Stomach (tissue), 19 donors: ENCODE measurements at places on chromosomes 12 and 14. TPM values are rescaled to one million over a fixed set of nuclear protein-coding genes. Genes with fewer than 3 reads are reported as not detected.

ARHGAP9 gene
- total RNA-seq: 5.0 TPM

GLIPR1 gene
- total RNA-seq: 6.8 TPM

C14orf132 gene
- 22.8 TPM for total RNA-seq

IRF2BPL gene
- 28.4 TPM for total RNA-seq

LYZ gene
- total RNA-seq: 2,662 TPM

SMCO3 gene
- total RNA-seq: not detected

DCP1B gene
- total RNA-seq: 43.2 TPM

LRRC43 gene
- total RNA-seq: not detected

THTPA gene
- total RNA-seq: 10.5 TPM

FAM186B gene
- 0.29 TPM for total RNA-seq

KRT72 gene
- not detected for total RNA-seq

TDP1 gene
- total RNA-seq: 26.8 TPM

PDE3A gene
- total RNA-seq: 47.3 TPM

KRT78 gene
- total RNA-seq: not detected

GYS2 gene
- not detected for total RNA-seq

GRCh38 chr12:49954863-49955830 is 4.6 kb downstream of the AQP2 start:
- H3K4me3 ChIP-seq: no peak overlapping the region
- H3K27ac ChIP-seq: no peak overlapping the region
- no peaks in the 10 kb centered on the region for H3K36me3 ChIP-seq
- peak; percentile 49 for DNase-seq
- H3K27me3 ChIP-seq: peaks cover 21% of the 10 kb centered on the region

DNA sequence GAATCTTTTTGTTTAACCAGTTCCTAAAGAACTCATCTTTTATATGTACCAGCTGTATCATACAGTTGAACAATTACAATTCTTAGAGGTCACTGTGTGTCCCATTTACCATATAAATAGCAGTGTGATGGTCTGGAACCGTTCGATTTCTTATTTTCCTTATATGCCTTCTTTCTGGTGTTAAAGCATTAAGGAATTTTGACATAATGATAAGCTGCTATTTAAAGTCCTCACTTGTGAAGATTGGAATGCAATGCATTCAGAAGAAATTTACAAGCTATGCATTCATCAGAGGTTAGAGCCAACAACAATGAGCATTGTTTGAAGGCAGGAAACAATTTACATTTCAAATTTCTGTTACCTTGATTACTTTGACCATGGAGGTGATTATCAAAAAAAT is 80.0 kb upstream of the PRICKLE1 start:
- no peak overlapping the region for H3K27ac ChIP-seq
- H3K27me3 ChIP-seq: no peaks in the 10 kb centered on the region
- H3K4me3 ChIP-seq: no peak overlapping the region
- no peak for DNase-seq
- no peaks in the 10 kb centered on the region for H3K36me3 ChIP-seq

DNA sequence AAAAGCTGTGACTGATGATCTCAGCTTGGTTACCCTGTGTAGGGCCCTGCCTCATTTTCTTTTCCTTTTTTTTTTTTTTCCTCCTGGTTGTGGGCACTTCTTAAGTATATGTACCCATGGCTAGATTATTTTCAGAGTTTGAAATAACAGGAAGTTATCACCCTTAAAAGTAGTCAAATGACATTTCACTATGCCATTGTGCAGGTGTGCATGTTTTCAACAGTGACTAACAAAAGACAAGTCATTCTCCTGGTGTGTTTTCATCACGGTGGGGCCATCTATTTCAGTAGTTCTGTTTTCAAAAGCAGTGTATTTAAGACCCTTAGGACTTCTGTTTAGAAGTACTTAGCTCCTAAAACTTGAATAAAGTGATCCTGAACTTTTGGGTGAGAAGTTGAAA is 15.0 kb downstream of the GABARAPL1 start:
- no peak overlapping the region for H3K27ac ChIP-seq
- no peak overlapping the region for H3K4me3 ChIP-seq
- no peaks in the 10 kb centered on the region for H3K27me3 ChIP-seq
- H3K36me3 ChIP-seq: peaks cover 22% of the 10 kb centered on the region
- H3K4me1 ChIP-seq: no peaks in the 10 kb centered on the region
- DNase-seq: no peak

GRCh38 chr14:53999061-53999488 is 42.5 kb upstream of the BMP4 start:
- no peaks in the 10 kb centered on the region for H3K27me3 ChIP-seq
- peak; percentile 11 for DNase-seq
- H3K36me3 ChIP-seq: no peaks in the 10 kb centered on the region
- no peak overlapping the region for H3K4me3 ChIP-seq
- no peaks in the 10 kb centered on the region for H3K4me1 ChIP-seq

- no peak for DNase-seq
- H3K4me3 ChIP-seq: no peak overlapping the region
- peaks cover 43% of the 10 kb centered on the region for H3K36me3 ChIP-seq
- no peak overlapping the region for H3K27ac ChIP-seq
These were observed 24.7 kb upstream of the CSRNP2 start for GRCh38 chr12:51108136-51108535.

DNA sequence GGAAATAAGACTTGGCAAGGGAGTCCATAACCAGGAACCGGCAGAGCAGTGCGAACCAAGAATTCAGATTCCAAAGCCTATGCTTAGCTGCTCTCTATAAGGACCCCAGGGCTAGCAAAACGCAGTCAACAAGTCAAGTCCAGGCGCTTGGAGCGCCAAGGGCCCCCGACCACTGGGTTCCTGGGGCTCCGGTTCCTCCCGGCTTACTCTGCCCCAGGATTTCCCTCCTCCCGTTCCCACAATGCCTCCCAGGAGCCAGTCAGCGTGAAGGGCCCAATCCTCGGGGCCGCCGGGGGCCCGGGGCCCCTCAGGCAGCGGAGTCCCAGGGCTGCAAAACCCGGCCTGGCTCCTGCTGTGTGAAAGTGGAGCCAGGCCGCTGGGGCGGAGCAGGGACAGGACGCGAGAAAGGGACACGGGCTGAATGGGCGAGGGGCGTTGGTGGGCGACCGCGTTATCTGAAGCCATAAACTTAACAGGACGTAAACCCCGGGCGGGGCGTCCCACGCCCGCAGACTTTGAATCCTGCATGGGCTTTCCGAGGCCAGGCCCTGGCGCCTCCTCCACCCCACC is 1.5 kb downstream of the KRT8 start:
- peak; percentile 93 for DNase-seq
- H3K4me1 ChIP-seq: peaks cover 78% of the 10 kb centered on the region
- peak overlapping the region; percentile 90 for H3K27ac ChIP-seq
- no peaks in the 10 kb centered on the region for H3K27me3 ChIP-seq
- H3K4me3 ChIP-seq: peak overlapping the region; percentile 54
- H3K36me3 ChIP-seq: peaks cover 17% of the 10 kb centered on the region

- no peak overlapping the region for H3K4me3 ChIP-seq
- DNase-seq: no peak
- H3K4me1 ChIP-seq: peaks cover 29% of the 10 kb centered on the region
- no peaks in the 10 kb centered on the region for H3K36me3 ChIP-seq
- H3K27me3 ChIP-seq: no peaks in the 10 kb centered on the region
- no peak overlapping the region for H3K27ac ChIP-seq
These were observed 22.1 kb downstream of the PACS2 start for GRCh38 chr14:105336477-105337287.

DNA sequence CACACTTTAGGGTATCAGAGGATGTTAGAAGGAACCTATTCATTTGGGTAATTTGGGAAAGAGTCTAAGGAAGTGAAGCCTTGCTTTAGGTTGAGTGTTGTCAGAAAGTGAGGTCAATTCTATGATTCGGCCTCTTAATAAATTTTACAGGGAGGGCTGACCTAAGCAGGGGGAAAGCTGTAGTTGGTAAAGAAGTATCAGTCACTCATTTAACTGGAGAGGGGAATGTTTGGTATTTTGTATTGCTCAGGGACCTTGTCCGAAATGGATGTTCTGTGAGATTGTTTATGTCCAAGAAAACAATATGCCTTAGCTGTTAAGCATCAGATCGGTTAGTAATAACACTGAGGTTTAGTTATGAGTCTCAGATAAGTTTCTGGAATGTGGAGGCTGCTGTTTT is 7.3 kb downstream of the CAND1 start:
- H3K4me3 ChIP-seq: no peak overlapping the region
- no peaks in the 10 kb centered on the region for H3K27me3 ChIP-seq
- no peak overlapping the region for H3K27ac ChIP-seq
- no peak for DNase-seq
- H3K4me1 ChIP-seq: peaks cover 48% of the 10 kb centered on the region
- no peaks in the 10 kb centered on the region for H3K36me3 ChIP-seq

- DNase-seq: no peak
- peaks cover 11% of the 10 kb centered on the region for H3K4me1 ChIP-seq
- no peak overlapping the region for H3K27ac ChIP-seq
- no peak overlapping the region for H3K4me3 ChIP-seq
- H3K36me3 ChIP-seq: no peaks in the 10 kb centered on the region
These were observed 75.1 kb downstream of the PELI2 start for GRCh38 chr14:56193347-56193746.

DNA sequence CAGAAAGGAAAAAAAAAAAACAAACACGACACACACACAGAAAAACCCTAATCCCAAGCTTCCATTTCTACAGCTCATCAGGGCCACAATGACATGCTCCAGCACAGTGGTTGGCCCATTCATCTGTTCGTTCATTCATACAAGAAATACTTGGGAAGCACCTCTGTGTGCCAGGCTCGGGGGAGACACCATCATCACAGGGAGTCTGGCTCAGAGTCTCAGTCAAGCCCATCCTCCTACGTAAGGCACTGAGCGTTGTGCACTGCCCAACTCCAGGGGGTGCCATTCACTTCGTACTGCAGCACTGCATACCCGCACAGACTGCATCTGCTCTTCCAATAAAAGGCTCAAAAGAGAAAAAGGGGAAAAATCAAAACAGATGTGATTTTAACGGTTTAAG is 15.3 kb downstream of the VPS37B start:
- no peak overlapping the region for H3K27ac ChIP-seq
- peaks cover 28% of the 10 kb centered on the region for H3K4me1 ChIP-seq
- H3K27me3 ChIP-seq: no peaks in the 10 kb centered on the region
- H3K36me3 ChIP-seq: peaks cover 9% of the 10 kb centered on the region
- peak; percentile 75 for DNase-seq

- H3K27me3 ChIP-seq: no peaks in the 10 kb centered on the region
- DNase-seq: no peak
- no peaks in the 10 kb centered on the region for H3K4me1 ChIP-seq
- no peaks in the 10 kb centered on the region for H3K36me3 ChIP-seq
These were observed 8.5 kb upstream of the PRKAB1 start for GRCh38 chr12:119659289-119659897.

GRCh38 chr14:99040052-99040451 is 231.9 kb downstream of the BCL11B start:
- DNase-seq: no peak
- H3K4me1 ChIP-seq: no peaks in the 10 kb centered on the region
- H3K27me3 ChIP-seq: peaks cover 11% of the 10 kb centered on the region

DNA sequence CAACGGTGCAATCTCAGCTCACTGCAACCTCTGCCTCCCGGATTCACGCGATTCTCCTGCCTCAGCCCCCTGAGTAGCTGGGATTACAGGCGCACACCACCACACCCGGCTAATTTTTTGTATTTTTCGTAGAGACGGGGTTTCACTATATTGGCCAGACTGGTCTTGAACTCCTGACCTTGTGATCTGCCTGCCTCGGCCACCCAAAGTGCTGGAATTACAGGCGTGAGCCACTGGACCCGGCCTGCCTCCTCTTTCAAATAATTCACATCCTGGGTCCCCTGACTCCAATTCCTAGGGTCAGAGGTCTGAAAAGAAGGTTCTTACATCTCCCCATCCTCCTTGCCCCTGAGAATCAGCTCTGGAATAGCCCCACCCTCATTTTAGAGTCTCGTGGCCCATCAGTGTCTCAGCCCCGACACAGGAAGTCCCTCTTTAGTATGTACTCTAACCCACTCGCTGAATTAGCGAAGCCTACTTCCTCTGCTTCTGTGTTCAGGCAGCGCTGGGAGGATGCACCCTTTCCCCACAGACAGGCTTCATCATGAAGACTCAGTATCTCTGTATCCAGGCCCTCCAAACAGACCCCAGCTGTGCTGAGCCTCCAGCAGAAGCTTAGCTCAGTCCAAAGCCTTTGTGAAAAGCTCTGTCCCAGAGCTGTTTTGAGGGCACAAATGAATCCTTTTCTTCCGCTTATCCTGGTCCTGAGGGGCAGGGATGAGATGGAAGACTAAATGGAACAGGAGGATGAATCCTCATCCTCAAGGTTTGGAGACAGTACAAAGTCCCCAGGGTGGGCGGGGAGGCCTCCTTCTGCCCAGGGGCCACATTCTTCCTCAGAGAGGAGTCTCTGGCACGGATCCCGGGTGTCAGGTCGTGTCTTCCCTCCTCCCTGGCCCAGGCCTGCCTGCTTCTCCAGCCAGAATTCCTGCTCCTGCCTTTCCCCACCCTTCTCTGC is 3.5 kb downstream of the LPAR5 start:
- H3K27ac ChIP-seq: peak overlapping the region; percentile 73
- DNase-seq: peak; percentile 74
- peak overlapping the region; percentile 21 for H3K4me3 ChIP-seq
- H3K27me3 ChIP-seq: no peaks in the 10 kb centered on the region
- H3K4me1 ChIP-seq: peaks cover 19% of the 10 kb centered on the region

DNA sequence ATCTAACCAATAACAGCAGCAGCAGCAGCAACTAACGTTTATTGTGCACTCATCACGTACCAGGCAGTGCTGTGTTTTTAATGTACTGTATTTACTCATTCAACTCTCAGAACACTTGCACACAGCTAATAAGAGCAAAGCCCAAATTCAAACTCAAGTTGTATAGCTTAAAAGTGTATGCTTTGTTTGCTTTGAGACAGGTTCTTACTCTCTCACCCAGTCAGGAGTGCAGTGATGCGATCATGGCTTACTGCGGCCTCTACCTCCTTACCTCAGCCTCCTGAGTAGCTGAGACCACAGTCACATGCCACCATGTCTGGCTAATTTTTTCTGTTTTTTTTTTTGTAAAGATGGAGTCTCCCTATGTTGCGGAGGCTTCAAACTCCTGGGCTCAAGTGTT is 105.4 kb downstream of the PAPLN start:
- no peak for DNase-seq
- no peaks in the 10 kb centered on the region for H3K27me3 ChIP-seq

GRCh38 chr12:108884116-108885012 is 4.5 kb downstream of the DAO start:
- peak; percentile 61 for DNase-seq
- H3K27ac ChIP-seq: no peak overlapping the region
- H3K27me3 ChIP-seq: no peaks in the 10 kb centered on the region
- H3K36me3 ChIP-seq: no peaks in the 10 kb centered on the region

- H3K27ac ChIP-seq: peak overlapping the region; percentile 61
- peak; percentile 12 for DNase-seq
- H3K4me1 ChIP-seq: peaks cover 30% of the 10 kb centered on the region
These were observed 414.3 kb downstream of the BCAT1 start for GRCh38 chr12:24534622-24535021.

GRCh38 chr12:66941150-66941549 is 262.3 kb upstream of the GRIP1 start:
- no peak overlapping the region for H3K27ac ChIP-seq
- no peaks in the 10 kb centered on the region for H3K27me3 ChIP-seq
- H3K36me3 ChIP-seq: no peaks in the 10 kb centered on the region
- DNase-seq: no peak
- no peaks in the 10 kb centered on the region for H3K4me1 ChIP-seq
- no peak overlapping the region for H3K4me3 ChIP-seq

- no peaks in the 10 kb centered on the region for H3K27me3 ChIP-seq
- H3K36me3 ChIP-seq: no peaks in the 10 kb centered on the region
- no peak overlapping the region for H3K4me3 ChIP-seq
- H3K4me1 ChIP-seq: no peaks in the 10 kb centered on the region
These were observed 1077.6 kb upstream of the FOXG1 start for GRCh38 chr14:27688841-27689444.

- no peaks in the 10 kb centered on the region for H3K36me3 ChIP-seq
- DNase-seq: no peak
- no peak overlapping the region for H3K4me3 ChIP-seq
- H3K4me1 ChIP-seq: no peaks in the 10 kb centered on the region
- H3K27me3 ChIP-seq: no peaks in the 10 kb centered on the region
- no peak overlapping the region for H3K27ac ChIP-seq
These were observed 33.1 kb upstream of the PTPRO start for GRCh38 chr12:15289192-15289591.
